ENCODE measurements at places on chromosomes 11 and 22.

- no peak for DNase-seq
Observed at GRCh38 chr11:2531987-2532703, 87.3 kb downstream of the KCNQ1 start.

GRCh38 chr22:40533712-40534378 is 102.7 kb downstream of the MRTFA start:
- no peak for DNase-seq

- DNase-seq = no peak
Observed at GRCh38 chr11:8217926-8218325, 45.8 kb downstream of the LMO1 start.

DNA sequence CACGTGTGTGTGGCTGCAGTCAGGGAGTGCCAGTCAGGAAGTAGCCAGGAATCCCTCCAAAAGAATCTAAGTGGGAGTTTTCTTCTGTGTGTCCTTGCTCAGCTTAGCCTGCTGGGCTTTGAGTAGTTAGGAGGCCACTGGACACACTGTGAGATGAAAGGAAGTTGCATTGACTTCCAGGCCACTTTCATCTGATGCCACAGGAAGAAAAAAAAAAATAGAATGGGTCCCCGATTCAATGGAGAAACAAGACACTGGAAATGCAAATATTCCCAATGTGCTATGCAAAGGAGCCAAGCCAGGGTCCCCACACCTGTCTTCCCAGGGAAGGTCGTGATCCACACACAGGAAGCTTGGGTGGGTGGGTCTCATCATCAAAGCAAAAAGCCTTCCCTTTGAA is 95.6 kb upstream of the E2F8 start:
- no peak for DNase-seq

- DNase-seq = no peak
Observed at GRCh38 chr22:26770624-26771023, 113.2 kb downstream of the MIAT start.

GRCh38 chr11:108895579-108896480 is 231.0 kb downstream of the DDX10 start:
- no peak for DNase-seq

DNA sequence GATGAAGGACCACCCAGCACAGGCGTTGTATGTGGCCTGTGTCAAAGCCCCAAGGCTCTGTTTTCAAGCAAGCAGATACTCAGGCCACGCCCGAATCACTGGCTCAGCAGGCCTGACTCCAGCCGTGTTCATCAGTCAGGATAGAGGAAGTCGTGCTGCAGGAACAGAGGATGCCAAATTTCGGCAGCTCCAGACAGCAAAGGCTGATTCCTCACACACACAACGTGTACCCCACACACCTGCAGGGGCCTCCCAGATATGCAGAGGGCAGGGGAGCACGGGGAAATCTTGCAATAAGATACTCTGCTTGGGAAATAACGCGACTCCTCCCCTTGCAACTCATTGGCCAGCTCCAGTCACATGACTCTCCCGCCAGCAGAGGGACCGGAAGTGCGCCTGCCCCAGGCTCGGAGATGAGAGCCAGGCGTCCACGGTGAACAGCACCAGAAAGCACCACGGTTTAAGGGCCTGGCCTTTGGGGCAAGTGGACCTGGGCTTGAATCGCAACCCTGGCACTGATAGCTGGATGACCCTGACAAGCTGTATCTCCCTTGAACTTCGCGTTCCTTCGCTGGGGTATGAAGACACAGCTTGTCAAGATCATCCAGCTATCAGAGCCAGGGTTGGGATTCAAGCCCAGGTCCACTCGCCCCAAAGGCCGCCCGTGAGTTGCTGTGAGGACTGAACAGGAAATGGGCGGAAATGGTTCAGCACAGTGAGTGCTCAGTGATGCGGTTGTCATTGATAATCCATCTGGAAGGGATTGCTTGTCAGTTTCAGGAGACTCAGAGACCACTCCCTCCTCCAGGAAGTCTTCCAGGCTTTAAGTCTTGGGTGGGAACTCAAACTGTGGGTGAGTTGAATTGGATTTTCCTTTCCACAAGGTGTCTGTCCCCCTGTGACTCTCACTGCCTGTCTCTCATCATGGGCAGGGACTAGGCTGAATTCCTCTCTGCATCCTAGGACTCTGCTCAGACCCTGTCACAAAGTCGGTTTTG is 88.5 kb downstream of the MYEOV start:
- DNase-seq = no peak

- DNase-seq = no peak
Observed at GRCh38 chr11:133955081-133955891, 1.5 kb downstream of the IGSF9B start.

DNA sequence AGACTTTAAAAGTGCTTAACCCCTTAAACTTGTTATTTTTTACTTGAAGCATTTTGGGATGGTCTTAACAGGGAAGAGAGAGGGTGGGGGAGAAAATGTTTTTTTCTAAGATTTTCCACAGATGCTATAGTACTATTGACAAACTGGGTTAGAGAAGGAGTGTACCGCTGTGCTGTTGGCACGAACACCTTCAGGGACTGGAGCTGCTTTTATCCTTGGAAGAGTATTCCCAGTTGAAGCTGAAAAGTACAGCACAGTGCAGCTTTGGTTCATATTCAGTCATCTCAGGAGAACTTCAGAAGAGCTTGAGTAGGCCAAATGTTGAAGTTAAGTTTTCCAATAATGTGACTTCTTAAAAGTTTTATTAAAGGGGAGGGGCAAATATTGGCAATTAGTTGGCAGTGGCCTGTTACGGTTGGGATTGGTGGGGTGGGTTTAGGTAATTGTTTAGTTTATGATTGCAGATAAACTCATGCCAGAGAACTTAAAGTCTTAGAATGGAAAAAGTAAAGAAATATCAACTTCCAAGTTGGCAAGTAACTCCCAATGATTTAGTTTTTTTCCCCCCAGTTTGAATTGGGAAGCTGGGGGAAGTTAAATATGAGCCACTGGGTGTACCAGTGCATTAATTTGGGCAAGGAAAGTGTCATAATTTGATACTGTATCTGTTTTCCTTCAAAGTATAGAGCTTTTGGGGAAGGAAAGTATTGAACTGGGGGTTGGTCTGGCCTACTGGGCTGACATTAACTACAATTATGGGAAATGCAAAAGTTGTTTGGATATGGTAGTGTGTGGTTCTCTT is 2.8 kb downstream of the MALAT1 start:
- no peak for DNase-seq

DNA sequence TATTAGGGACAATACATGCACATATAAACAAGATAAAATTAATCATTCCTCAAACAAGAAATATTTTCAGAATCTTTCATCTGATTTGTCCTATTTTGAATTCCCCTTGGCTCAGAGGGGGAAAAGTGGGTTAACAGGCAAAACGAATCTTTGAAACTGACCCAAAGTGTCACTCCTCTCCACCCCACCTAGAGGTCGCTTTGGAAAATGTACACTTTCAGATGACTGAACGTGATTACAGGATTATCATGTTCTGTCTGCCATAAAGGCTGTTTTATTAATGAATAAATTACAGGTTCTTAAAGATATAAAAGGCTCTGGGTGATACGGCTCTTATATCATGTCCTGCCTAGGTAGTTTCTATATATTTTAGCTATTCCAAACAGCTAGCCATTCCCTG is 1735.0 kb downstream of the LRRC4C start:
- no peak for DNase-seq

GRCh38 chr11:41031551-41032060 is 427.8 kb downstream of the LRRC4C start:
- DNase-seq = no peak

- DNase-seq = no peak
Observed at GRCh38 chr11:44671234-44671633, 55.5 kb upstream of the TSPAN18 start.

- no peak for DNase-seq
Observed at GRCh38 chr11:61056981-61057380, 45.3 kb upstream of the CD5 start.
